ENCODE measurements at places on chromosomes 16 and 17.
A peak's percentile ranks its signal among the peaks of the same experiment; 100 is the strongest.

- peak; percentile 98 for ATAC-seq
These were observed 43.4 kb upstream of the CRHR1 start for GRCh38 chr17:45740553-45741330.

GRCh38 chr16:14199199-14199598, 128.1 kb downstream of the MRTFB start:
- ATAC-seq, result no peak

GRCh38 chr16:84226026-84226425, 13.8 kb downstream of the KCNG4 start:
- no peak for ATAC-seq

- no peak for ATAC-seq
These were observed 82.4 kb downstream of the ANKRD11 start for GRCh38 chr16:89407925-89408300.

- no peak for ATAC-seq
These were observed 12.5 kb downstream of the CYB5B start for GRCh38 chr16:69436896-69437295.

DNA sequence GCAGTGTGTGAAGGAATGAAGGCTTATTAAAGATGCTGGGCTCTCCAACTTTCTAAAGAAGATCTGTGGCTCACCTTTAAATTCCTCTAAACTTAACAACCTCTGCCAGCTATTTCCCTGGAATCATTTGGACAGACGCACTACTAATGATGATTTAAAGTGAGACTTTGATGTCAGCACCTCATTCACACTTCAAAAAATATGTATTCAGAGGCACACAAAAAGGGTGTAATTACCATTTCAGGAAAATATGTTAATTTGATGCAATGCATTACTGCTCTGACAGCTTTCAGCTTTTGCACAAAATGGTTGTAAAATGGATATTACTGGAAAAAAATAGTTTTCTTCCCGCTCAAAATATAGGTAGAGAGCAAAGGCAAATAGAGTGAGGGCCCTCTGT, 423.9 kb upstream of the ASIC2 start:
- no peak for ATAC-seq

DNA sequence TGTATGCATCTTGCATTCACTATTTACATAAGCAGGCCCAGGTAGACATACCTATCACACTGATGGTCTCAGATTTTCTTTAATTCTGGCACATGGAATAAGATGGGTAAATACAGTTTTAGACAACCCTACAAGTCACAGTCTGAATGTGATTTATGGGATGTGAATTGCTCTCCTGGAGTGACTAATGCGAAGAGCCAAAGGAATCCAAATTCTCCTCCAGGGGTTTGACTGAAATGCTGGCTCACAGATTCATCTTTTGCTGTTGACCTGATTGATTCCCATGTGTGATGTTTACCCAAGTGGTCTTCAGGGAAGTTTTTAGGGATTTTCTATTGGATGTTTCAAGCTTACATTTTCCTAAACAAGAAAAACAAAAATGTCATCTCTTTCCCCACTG, 277.9 kb upstream of the MON1B start:
- ATAC-seq, result no peak

All from activated T-helper 17 cell treated with anti-CD3 and anti-CD28 coated beads, Interleukin-2, amount 50 U/mL, for 72 hours (primary cell).